Muscle of leg (tissue), 16 donors: ENCODE measurements at places on chromosomes 3 and 15.

DNA sequence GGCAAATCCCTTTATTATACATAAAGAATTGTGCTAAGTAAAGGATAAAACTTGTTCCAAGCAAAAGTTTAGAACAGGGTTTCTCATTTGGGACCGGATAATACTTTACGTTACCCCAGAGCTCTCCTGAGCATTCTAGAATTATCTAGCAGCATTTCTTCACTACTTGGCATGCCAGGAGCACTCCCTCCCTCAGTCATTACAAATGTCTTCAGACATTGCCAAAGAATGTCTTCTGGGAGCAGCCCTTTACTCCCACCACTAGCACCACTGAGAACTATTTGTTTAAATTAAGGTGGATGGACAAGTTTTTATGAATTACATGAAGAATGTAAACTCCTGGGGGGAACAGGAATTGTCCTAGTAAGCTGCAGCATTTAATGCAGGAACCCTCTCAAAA lies 516.4 kb downstream of the GBE1 start:
- peak; percentile 15 for DNase-seq

DNA sequence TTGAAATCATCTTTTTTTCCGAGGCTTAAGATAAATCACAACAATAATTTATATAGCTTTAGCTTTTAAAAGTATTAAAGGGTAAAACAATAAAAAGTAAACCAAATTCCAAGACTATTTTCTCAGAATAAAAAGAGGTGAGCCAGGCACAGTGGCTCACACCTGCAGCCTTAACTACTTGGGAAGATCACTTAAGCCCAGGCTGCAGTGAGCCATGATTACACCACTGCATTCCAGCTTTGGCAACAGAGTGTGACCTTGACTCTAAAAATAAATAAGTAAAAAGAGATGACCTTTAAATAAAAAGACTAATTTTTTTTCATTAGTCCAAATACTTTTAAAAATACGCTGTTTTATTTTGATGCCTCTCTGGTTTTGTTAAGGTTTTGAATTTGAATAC lies 54.4 kb downstream of the C3orf80 start:
- no peak for DNase-seq

DNA sequence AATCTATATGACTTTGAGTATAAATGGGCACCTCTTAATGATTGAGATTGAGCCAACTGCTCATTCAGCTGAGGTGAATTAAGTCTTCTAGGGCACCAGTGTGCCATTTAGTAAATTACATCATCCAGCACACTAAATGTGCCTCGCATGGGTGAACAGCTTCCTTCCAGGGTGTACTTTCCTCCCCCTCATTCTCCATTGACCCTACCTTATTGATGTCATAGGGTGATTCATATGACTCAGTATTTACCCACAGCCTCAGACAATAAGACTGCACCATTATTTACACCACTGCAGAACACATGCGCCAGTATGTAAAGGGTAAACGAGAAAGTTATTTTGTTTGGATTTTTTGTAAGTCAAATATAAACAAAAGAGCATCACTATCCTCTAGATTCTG lies 185.2 kb upstream of the ARL6 start:
- DNase-seq: no peak

DNA sequence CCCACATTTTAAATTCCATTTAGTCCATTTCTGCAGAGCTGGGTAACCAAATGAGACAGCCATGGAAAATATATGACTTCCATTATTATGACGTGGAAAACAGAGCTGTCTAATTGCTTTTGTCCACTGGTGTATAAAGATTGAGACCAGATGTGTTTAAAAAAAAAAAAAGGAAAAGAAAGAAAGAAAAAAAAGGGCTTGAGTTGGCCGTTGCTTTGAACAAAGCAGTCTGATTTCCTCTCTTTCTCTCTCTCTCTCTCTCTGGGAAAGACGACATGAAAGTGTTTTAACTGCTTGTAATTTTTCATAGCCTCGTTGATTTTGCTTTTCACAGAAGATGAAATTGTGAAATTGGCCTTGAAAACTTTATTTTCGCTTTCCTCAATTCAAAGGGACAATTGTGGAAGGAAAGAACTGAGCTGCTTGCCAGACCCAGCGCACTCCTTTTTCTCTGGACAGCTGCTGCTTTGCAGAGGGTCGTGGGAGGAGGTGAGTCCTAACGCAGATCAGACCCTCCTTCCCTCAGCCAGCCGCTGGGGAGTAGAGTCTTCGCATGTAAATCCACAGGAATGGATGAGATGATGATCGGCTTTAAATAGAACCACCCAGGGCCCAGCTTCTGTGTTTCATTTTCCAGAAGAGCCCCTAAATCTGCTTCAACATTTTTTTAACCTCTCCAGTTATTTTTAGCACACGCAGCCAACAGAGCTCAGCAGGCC lies 42.8 kb upstream of the UBE2E1 start:
- peak; percentile 93 for DNase-seq

DNA sequence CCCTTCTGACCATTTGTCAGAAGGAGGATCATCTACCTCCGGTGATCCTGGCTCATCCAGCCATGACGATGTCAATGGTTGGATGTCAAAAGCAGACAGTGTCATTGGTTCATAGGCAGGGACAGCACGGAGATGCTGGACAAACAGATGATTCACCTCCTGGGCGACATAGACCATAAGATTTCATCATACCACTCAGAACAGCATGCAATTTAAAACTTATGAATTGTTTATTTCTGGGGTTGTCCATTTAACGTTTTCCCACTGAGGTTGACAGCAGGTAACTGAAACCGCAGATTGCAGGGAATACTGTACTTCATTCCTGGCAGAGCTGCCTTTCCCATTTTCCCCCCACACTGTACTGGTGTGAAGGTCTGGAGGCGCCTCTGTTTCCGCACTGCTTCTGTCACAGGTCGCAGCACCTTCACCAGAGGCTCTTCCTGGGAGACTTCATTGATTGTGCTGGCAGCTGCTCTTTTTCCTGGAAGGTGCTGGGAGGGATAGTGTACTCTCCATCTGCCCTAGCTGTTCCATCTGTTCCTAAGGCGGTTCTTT lies 32.5 kb upstream of the TMOD3 start:
- DNase-seq: no peak

GRCh38 chr3:10780243-10780642 lies 35.8 kb upstream of the SLC6A11 start:
- DNase-seq: no peak

DNA sequence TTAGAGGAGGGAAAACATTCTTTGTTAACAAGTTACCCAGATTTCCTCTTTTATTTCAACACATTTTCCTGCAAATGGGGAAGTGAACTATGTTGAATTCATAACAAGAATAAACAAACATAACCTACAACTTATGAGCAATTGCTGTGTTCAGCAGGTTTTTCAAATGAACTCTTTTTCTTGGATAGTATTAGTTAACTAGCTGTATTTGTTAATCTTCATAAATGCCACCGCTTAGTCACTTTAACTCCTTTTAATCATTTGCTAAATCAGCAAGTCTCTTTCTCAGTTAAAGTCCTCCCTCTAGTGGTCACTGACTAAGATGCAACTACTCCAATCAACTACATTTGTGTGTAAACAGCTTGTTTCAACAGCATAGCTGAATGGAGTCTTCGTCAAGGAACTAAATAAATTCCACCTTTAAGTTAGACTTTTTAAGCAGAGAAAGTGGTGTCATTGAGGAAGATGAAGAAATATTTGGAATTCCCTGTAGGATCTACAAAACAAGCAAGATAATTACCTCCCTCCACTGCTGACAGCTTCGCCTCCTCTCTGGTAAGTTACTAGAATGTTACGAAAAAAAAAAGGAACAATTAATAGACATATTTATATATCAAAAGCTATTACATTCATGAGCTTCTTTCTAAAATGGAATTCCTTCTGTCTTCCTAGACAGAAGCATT lies 1122.0 kb downstream of the ROBO1 start:
- DNase-seq: peak; percentile 82

DNA sequence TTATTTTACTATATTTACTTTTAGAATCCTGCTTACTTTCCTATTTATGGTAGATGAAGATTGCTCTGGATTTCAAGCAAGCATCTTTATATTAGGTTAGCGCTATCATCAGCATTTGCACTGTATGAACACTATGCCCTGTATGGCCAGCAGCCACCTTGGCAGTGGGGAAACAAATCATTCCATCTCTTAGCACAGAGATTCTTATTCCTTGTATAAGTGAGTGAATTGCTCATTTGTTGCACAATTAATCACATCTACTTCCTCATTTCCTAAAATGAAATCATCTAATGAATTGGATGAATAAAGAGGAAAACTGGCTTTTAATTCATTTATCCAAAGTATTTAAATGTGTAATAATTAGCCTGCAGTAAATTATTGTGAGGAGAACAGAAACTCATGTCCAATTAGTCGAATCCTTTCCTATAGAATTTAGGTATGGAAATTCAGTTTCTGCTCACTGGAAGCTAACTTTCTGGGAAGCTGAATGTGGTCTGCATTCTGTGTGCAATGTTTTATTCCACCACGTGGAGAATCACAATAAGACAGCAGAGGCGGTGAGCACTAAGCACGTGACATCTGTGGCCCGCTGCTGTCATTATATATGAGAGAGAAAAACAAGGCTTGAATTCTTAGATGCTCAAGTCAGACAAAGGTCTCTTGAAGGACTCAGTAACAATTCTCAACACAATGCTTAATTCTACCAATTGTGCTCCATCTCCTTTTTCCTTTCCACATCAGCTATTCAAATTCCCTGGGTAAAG lies 93.4 kb downstream of the PEX5L start:
- peak; percentile 16 for DNase-seq

DNA sequence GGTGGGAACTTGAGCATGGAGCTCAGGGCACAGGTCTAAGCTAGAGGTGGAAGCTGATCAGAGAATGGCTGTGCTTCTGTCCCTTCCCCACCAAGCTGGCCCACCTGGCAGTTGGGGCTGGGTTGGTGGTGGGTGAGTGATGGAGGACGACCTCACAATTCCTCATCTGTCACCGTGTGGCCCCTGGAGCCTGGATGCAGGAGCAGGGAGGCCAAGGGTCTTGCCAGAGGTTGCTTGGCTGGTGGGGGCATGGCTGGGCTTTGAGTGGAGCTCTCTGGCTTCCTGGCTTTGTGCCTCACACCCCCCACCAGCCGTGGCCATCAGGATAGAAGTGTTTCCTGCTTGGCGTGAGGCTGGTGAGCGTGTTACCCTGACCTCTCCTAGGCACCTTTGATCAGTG lies 36.0 kb downstream of the FBLN2 start:
- DNase-seq: no peak

- DNase-seq: no peak
Observed at GRCh38 chr15:62533687-62534086, 368.6 kb upstream of the C2CD4B start.

GRCh38 chr3:9994086-9994844 lies 7.6 kb upstream of the EMC3 start:
- DNase-seq: no peak

DNA sequence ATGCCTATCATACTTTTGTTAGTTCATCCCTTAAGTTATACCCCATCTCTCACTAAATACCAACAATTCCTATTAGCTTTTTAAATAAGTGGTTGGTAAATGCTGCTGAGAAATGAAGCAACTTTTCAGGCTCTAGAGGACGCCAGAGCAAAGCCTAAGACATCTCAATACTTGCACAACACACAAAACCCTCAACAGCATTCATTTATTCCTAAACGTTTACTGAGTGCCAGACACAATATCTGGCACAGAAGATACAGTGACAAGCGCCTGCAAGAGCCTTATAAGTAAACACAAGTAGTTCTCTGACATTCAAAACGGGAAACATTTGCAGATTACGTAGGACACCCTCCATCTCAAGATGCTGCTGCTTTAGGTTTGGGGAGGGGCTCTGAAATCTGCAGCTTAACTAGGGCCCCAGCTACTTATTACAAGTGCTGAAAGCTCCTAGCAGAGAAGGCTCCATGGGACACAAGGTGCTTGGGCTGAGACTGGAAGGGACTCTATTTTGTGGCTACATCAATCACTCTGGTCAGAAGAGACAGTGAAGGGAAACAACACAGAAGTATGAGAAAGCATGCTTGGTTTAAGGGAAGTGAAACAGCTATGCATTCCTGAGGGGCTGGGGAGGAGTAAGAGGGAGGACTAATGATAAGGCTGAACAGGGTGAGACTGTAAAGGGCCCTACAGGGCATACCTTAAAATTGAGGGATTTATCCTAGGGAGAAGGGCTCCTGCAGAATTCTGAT lies 311.3 kb downstream of the PLCL2 start:
- peak; percentile 49 for DNase-seq

DNA sequence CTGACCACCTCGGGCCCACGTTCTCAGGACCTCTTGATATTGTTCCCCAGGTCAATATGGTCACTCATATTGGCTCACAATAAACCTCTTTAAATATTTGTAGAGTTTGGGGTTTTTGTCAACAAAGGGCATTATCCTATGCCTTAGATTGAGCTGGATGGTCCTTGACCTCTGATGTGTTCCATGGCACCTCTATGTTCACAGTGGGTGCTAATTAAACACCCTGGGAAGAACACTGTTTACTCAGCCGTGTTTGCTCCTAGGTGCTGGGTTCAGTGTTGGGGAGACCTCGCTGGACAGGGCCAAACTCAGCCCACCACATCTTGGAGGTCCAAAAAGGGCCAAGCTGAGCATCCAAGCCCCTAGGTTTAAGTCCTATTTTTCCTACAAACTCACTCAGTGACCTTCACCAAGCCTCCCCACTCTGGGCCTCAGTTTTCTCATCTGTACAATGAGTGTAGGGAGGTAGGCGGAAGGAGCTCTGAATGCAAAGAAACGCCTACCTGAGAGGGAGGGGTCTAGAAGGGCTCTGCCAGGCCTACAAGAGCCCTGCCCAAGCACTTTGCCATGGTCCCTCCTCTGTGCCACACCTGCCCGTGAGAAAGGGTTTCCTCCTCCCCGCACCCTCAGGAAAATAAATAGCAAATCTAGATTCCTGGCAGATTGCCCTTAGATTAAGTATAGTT lies 7.2 kb downstream of the FAM174B start:
- DNase-seq: no peak

- DNase-seq: peak; percentile 7
Observed at GRCh38 chr3:121834157-121834670, 646 bp downstream of the IQCB1 start.

- DNase-seq: peak; percentile 7
Observed at GRCh38 chr15:30990036-30990435, 1.4 kb downstream of the MTMR10 start.

- no peak for DNase-seq
Observed at GRCh38 chr3:161577662-161578061, 81.1 kb downstream of the OTOL1 start.

DNA sequence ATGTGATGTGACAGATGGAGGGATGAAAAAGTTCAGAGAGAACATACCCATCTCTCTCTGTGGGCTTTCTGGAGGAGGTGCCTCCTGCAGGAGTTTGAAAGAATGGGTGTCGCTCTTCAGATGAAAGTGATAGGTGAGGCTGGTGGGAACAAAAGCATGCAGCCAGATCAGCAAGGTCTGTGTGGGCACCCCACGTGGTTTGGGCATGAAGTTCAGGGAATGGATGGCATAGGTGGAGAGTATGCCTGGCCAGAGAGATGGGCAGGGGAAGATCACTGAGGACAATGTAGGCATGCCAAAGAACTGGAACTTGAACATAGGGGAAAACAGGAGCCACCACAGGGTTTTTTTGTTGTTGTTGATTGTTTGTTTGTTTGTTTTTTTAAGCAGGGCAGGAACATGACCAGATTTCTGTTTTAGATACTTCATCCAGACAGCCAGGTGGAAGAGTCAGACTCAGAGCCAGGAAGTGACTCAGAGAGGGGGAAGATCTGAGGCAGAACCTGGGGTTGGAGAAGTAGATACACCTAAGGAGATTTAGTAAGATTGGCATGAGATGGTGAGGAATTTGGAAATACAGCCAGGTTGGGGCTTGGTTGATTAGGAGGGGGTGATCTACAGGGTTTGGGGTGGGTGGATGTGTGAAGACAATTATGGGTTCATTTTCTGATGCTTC lies 64.8 kb upstream of the CLSTN2 start:
- no peak for DNase-seq

GRCh38 chr15:94834494-94834893 lies 603.1 kb downstream of the MCTP2 start:
- DNase-seq: no peak
